A549 treated with Hydrocortisone at 1 μM for 4 hours (cell line): ENCODE measurements at places on chromosomes 2 and 18. TPM values are rescaled to one million over a fixed set of nuclear protein-coding genes. Genes with fewer than 3 reads are reported as not detected.

PRKD3 gene
- total RNA-seq = 8.7 to 17.6 TPM (median 13.2 TPM) in 5 replicates

FZD7 gene
- total RNA-seq = 5.6 to 6.5 TPM (median 6.2 TPM) in 5 replicates

SERPINB10 gene
- not detected in 5 replicates for total RNA-seq

KRTCAP3 gene
- total RNA-seq = 0.45 to 1.2 TPM (median 0.62 TPM) in 5 replicates

CRYGD gene
- total RNA-seq = not detected in 5 replicates

UNC50 gene
- total RNA-seq = 45.0 to 49.1 TPM (median 46.1 TPM) in 5 replicates

DNAH6 gene
- total RNA-seq = 0.01 to 0.18 TPM (median 0.10 TPM) in 5 replicates

REEP1 gene
- total RNA-seq = 0.88 to 1.2 TPM (median 1.1 TPM) in 5 replicates

SLC9A2 gene
- 2.8 to 3.8 TPM (median 3.0 TPM) in 5 replicates for total RNA-seq

SERPINB13 gene
- not detected in 5 replicates for total RNA-seq

TFCP2L1 gene
- 18.4 to 26.2 TPM (median 22.4 TPM) in 5 replicates for total RNA-seq

MYO3B gene
- not detected in 5 replicates for total RNA-seq

PDE6D gene
- 19.6 to 23.3 TPM (median 22.2 TPM) in 5 replicates for total RNA-seq

SH2D6 gene
- total RNA-seq = 0.26 to 1.3 TPM (median 0.81 TPM) in 5 replicates

COL4A3 gene
- 0.41 to 1.3 TPM (median 1.0 TPM) in 5 replicates for total RNA-seq

DCDC2C gene
- total RNA-seq = 0.21 to 0.56 TPM (median 0.40 TPM) in 4 of 5 replicates, not detected in the other
